ENCODE measurements at places on chromosomes 1 and 21. TPM values are rescaled to one million over a fixed set of nuclear protein-coding genes. Genes with fewer than 3 reads are reported as not detected.

DNA sequence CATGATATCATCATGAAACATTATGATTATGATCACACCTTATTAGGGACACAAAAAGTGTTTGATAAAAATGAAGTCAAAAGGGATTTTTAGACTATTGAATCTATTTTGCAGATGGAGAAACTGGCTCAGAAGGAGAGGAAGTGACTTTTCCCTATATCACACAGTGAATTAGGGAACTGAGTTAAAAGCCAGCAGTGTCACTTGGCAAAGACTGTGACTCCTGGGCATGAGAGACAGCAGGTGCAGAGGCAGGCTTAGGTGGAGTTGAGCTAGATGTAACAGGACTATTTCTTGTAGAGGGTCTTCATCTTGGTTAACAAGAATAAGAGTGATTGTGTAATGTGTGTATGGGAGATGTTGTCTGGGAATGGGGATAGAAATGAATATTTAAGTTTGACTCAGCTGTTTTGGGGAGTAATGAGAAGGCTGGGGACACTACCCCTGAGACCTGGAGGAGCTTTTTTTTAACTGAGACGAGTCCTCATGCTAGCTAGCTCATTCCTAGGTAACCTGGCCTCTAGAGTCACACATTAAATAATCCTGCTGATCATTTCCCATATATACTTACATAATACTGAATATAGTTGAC, 1.0 kb upstream of the CD84 start:
- no peak for DNase-seq

The DIRAS3 gene
- not detected for total RNA-seq

The INSRR gene
- total RNA-seq: not detected

DNA sequence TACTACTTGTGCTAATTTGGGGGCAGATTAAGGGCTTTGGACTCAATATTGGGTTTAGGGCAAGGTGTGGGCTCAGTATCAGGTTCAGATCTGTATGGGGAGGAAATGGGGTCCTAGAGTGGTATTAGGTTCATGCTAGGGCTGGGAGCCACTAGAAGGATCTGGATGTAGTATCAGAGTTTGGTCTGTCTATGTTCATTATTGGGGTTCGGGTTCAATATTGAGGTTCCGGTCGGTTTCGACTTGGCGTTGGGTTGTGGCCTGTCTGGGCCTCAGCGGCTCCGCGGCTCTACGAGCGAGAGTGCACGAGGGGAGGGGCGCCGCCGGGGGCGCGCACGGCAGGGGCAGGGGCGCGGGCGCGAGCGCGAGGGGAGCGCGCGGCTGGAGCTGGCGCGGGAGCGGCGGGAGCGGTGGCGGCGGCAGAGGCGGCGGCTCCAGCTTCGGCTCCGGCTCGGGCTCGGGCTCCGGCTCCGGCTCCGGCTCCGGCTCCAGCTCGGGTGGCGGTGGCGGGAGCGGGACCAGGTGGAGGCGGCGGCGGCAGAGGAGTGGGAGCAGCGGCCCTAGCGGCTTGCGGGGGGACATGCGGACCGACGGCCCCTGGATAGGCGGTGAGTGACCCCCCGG, at the start of gene PTPRF:
TSS of gene PTPRF (plus strand) at position 401 of the 624 bp plus-strand sequence. CDS start 14,193 bp downstream, outside the sequence.
- peak; percentile 75 for DNase-seq

- no peak for DNase-seq
Measured at GRCh38 chr1:60621368-60621851, 461.0 kb upstream of the NFIA start.

The CSMD2 gene
- not detected for total RNA-seq

DNA sequence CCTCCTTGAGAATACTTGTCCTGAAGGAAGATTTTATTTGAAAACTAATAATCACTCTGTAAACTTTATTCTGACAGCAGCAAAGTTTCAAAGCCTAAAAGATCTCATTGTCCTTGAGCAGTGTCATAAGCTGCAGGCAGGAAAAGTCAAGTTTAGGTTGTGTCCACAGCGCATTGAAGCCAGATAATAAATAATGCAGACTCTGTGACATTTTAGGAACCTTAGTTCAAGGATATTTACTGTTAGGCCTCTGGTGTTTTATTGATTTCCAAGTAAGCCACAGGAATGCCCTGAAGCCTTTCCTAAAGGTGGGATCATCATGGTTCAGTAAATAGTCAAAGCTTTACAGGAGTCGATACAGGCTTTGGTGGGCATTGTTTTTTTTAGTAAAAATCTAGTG, 356.4 kb upstream of the SGIP1 start:
- no peak for DNase-seq

The CELA2B gene
- total RNA-seq: not detected

The DENND2C gene
- 1.1 TPM for total RNA-seq

DNA sequence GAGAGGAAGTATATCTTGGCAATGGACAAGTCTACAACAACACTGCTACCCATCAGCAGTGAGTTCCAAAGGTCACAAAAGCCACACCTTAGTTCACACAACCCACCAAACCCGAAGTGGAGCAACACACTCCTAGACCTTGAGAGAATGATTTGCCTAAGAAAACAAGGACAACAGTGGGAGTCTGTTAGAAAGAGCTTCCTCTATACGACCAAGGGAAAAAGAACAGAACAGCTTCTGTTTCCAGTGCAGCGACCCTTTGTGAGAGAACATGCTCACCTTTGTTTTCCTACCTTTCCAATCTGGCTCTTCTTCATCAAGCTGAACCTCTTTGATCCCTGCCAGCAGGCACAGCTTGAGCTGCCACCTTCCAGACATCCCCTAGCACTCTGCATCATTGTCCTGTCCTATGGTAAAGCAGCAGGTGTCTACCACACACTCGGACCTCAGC, 56.7 kb upstream of the PALMD start:
- DNase-seq: no peak

Data from PC-9 (cell line).